ENCODE measurements at places on chromosomes 3 and 15. TPM values are rescaled to one million over a fixed set of nuclear protein-coding genes. Genes with fewer than 3 reads are reported as not detected.

The THRB gene
- total RNA-seq: 0.09 TPM

The RYR3 gene
- under 0.01 TPM for total RNA-seq

The SGO1 gene
- total RNA-seq: 0.17 TPM

The THOC7 gene
- total RNA-seq: 45.4 TPM

The NUDT16 gene
- total RNA-seq: 14.9 TPM

The XCR1 gene
- total RNA-seq: not detected

The NUSAP1 gene
- 11.1 TPM for total RNA-seq

The CHST2 gene
- total RNA-seq: 5.5 TPM

The DOCK3 gene
- total RNA-seq: 0.16 TPM

The ATP8B4 gene
- total RNA-seq: 29.4 TPM

The FGD5 gene
- 0.16 TPM for total RNA-seq

The PLSCR4 gene
- 25.5 TPM for total RNA-seq
